ENCODE measurements at places on chromosomes 3 and 15.

DNA sequence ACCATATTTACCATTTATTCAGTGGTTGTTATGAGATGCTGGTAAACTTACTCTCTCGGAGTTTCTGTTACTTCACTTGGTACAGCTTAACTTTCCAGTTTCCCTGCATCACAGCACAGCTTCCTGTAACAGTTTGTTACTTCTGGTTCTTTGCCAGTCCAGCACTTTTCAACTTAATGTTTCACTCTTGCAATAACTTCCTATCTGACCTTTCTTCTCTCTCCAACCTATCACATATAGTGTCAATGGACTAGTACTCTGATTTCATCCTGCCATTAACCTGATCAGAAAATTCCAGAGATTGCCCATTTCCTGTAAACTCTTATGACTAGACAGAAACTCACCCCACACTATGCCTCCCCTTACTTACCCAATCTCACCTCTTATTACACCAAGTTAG, 3.9 kb upstream of the ATP11B start:
- no peak for DNase-seq

DNA sequence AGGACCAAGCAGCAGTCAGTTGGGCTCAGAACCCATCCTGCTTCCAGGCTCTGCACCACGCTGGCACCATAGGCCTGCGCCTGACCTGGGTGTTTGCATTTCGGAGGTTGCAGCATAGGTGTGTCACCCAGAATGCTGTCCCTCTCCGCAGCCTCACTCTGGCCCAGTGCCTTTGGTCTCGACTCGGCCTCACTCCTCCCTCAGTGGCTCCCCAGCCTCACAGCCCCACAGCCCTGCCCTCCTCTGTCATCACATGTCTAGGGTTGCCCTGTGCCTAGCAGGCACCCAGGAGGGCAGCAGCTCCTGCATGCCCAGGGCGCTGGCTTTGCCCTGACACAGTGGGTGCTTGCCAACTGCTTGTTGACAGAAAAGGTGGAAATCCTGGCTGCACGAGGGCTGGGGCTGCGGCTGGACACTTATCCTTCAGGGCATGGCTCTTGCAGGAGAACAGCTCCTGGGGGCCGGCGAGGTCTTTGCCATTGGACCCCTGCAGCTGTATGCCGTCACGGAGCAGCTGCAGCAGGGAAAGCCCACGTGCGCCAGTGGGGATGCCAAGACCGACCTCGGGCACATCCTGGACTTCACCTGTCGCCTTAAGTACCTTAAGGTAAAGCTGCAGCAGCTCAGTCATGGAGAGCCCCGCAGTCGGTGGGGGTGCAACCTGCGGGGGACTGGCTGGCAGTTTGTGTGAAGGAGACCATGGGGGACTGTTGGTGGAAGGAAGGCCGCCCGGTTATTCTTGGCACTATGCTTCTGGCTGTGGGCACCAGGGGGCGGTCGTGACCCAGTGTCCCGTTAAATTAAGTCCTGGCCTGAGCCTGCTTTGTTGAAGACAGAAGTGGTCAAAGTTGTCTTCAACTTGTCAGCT, 16.2 kb downstream of the NISCH start:
- no peak for DNase-seq

DNA sequence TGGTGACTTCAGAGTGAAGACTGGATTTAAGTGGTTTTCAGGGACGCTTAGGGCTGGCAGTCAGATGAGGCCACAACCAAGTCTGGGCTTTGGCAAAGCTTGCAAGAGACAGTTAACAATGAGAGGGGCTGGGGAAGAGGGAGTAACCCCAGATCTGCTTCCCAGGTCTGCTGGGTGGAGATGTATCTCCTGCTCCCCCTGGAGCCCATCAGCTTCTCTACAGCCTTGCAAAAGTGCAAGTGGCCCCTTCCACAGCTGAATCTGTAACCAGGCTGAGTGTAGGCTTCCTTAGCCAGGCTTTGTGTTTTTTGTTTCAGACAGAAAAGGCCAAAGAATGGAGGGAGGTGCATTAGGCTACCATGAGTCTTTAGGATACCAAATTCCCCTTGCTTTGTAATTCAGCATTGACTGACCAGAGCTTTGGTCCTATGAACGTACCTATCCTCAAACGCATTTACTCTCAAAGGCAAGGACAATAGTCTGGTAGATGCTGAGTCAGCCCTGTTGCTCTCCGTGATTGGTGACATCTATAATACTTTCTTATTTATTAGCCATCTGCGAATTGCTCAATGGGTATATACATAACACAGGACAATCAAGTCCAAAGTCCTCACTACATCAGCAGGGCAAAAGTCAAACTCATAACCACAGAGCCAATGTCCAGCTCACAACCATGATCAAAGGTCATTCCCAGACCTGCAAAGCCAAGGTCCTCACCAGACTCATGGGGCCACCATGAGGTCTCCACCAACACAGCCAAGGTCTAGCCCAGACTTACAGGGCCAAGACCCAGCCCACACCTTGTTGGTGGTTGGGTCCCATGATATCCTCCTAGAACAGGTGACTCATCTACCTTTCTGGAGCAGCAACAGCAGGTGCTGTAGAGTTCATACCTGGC, 17.1 kb downstream of the CCDC13 start:
- peak; percentile 79 for DNase-seq

DNA sequence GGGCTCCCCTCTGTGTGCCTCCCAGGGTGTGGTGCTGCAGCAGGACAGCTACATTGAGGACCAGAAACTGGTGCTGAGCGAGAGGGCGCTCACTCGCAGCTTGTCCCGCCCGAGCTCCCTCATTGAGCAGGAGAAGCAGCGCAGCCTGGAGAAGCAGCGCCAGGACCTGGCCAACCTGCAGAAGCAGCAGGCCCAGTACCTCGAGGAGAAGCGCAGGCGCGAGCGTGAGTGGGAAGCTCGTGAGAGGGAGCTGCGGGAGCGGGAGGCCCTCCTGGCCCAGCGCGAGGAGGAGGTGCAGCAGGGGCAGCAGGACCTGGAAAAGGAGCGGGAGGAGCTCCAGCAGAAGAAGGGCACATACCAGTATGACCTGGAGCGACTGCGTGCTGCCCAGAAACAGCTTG, 53.7 kb downstream of the KLHL25 start:
- no peak for DNase-seq

DNA sequence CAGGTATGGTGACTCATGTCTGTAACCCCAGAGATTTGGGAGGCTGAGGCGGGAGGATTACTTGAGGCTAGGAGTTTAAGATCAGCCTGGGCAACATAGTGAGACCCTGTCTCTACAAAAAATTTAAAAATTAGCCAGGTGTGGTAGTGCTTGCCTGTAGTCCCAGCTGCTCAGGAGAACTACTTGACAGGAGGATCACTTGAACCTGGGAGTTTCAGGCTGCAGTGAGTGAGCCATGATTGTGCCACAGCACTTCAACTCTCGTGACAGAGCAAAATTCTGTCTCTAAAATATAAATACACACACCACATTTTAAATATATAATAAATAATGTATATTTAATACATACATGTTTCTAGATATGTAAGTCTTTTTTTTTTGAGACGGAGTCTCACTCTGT, 53.5 kb upstream of the TEX264 start:
- DNase-seq = no peak

GRCh38 chr3:196236223-196236622, 19.9 kb downstream of the SLC51A start:
- no peak for DNase-seq

DNA sequence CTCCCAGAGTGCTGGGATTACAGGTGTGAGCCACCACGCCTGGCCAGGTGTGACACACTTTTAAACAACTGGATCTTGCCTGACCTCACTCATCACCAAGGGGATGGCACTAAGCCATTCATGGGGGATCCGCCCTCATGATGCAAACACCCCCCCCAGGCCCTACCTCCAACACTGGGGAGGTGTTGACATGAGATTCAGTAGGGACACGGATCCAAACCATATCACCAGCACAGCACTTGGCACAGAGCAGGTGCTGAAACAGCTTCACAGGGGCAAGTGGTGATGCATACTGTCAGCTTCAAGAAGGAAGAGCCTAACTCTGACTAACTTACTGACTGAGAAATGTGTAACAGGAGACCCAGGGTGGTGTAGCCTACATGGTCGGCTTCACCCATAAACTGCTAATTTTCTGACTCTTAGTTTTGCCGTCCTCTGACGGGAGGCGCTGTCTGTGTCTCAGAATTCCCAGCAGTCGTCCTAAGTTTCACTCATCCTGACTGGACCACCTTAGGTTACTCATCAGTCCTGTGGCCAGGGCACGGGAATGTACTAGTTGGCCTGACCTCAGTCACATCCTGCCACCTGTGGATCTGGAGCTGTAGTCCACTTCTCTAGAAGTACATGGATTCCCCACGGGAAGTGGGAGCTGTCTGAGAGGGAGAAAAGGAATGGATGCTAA, 81.9 kb upstream of the PLXNA1 start:
- no peak for DNase-seq

- no peak for DNase-seq
Measured at GRCh38 chr3:39388741-39389248, 5.6 kb downstream of the SLC25A38 start.

- no peak for DNase-seq
Measured at GRCh38 chr15:101528108-101528916, 38.8 kb upstream of the PCSK6 start.

- no peak for DNase-seq
Measured at GRCh38 chr3:71135373-71136088, 448.0 kb downstream of the FOXP1 start.

DNA sequence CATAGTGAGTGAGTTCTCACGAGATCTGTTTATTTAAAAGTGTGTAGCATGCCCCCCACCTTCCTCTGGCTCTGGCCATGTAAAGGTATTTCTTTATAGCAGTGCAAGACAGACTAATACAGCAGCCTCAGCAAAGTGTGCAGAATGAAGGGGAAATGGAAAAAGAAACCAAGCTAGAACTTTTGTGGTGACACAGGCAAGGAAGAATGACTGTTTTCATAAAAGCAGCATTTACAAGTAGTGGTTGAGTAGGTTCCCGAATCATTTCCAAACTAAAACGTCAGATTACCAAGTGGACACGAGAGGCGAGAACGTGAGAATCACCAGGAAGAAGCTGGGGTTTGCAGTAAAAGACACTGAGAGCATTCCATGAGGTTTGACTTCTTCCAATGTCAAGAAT, 100.2 kb upstream of the AKAP13 start:
- DNase-seq = no peak

- DNase-seq = no peak
Measured at GRCh38 chr3:32297366-32297765, 58.9 kb downstream of the CMTM8 start.

DNA sequence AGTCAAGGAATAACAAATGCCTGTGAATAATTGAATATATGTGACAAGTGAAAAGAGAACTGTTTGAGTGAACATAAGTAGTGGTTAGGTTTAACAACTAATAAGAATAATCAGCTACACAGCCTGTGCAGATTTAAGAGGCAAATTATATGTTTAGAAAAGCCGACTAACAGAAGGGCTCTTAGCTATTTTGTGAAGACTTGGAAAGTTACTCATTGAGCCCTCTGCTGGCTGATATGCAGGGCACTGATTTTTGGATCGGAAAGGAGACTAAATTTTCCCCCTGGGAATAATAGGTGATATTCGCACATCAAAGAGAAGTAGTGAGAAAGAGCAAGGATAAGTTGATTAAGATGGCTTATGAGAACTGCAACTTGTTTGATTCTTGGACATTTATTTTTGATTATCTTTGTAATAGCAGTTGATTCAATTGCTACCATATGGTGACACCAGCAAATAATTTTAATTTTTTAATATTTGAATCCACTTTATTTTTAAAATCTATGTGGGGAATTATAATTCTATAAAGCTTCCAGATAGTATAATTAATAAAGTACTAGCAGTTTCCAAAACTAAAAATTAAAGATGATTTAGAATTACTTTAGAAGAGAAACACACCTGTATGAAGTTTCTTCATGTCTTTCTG, 156.2 kb downstream of the NLGN1 start:
- peak; percentile 49 for DNase-seq

- DNase-seq = no peak
Measured at GRCh38 chr15:60972301-60972700, 256.8 kb downstream of the RORA start.

DNA sequence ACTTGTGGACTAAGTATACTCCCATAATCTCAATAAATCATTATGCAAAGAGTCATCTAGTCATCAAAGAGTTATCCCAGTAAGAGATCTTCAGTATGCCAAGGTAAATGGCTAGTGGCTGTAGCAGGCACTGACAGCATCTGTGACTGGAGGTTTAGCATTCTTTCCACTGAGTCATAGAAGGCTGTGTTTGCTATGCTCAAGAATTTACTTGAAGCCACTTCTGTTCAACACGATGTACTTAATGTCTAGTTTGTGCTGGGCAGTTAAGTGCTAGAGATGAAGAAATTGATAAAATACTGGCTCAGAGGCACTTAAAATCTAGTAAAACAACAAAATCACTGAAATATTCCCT, 13.0 kb downstream of the ZBED2 start:
- no peak for DNase-seq

- DNase-seq = no peak
Measured at GRCh38 chr3:550471-550870, 353.9 kb downstream of the CHL1 start.

- DNase-seq = peak; percentile 39
Measured at GRCh38 chr3:195699860-195700259, 20.9 kb upstream of the MUC20 start.

GRCh38 chr15:90209591-90209990, 8.5 kb downstream of the SEMA4B start:
- DNase-seq = no peak

DNA sequence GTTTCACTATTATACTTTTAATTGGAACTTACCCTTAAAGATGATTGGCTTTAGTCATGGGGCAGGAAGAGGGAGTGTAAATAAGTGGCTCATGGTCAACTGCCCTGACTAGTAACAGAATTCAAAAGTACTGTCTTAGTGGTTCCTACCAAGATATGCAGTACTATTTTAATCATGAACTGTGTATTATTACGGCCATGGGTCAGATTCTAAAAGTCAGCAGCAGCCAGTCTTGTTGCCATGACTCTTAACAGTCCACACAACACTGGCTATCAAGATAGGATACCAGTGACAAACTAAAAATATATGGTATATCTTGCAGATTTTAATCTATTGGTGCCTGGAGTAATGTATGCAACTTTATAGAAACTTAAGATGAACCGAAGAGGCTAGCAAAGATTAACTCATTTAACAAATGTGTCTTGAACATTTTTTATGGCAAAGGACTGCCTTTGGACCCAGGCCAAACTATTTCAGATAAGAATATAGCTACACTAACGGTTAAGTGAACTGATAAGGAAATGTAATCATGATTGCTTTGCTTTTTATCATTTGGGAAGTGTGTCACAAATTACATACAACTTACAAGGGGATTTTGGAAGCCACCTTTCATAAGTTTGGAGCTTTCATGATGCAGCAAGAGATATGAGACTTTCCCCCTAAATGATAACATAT, 163.7 kb downstream of the TCF12 start:
- DNase-seq = no peak

- no peak for DNase-seq
Measured at GRCh38 chr15:38255690-38256089, 3.1 kb downstream of the SPRED1 start.

GRCh38 chr15:69417581-69417980, 3.4 kb downstream of the KIF23 start:
- no peak for DNase-seq

DNA sequence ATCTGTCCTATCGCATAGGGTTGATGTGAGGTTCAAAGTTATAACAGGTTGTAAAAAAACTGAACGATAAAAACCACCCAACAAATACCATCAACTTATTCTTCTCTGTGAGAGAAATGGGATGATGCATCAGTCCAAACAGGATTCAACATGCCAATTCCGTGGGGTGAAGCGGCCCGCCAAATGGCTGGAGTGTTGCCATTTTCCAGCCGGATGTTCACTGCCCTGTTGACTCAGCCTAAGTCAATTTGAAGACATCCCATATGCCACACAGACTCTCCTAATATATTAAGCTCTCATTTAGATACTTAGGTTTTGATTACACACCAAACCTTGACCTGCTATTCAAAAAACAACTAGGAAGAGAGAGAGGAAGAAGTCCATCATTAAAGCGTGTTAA, 311.1 kb downstream of the VPS13C start:
- DNase-seq = no peak

All from D341Med (cell line).